ENCODE measurements at places on chromosomes 5 and 9.

DNA sequence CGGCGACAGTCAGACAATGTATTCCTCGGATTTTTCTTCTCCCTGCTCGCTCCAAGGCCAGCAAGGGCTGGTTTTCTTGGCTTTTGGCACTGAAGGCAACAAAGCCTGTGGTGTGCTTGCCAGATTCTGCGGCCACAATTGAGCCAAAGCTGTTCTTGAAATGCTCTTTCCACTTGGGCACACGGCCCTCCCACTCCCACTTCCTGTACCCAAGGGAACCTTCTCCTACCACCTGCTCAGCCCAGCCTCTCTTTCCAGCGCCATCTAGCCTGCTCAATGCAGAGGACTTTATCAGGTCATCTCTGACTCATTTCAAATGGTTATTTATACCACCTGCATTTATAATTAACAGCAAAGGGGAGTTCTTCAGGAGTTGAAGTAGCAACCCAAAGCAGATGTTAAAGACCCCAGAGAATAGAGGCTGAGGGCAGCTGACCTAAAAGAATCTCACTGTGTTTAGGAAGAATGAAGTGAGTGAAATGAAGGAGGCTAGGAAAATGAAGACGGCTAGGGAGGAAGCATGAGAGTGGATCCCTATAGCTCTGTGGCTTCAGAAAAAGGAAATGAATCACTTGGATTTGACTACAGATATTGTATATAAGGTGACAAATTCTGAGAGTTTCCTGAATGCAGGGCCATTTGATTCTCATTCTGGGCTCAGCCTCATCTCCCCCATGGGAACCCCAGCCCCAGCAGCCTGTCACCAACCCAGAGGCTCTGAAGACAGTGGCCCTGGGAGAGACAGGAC, 439.0 kb downstream of the ENC1 start:
- DNase-seq, result no peak

- DNase-seq, result no peak
These were observed 99.7 kb downstream of the SCAI start for GRCh38 chr9:125043631-125044030.

GRCh38 chr9:135544981-135545635, 818 bp upstream of the OBP2A start:
- DNase-seq, result no peak

GRCh38 chr5:157971571-157972216, 112.7 kb upstream of the CLINT1 start:
- DNase-seq, result no peak

DNA sequence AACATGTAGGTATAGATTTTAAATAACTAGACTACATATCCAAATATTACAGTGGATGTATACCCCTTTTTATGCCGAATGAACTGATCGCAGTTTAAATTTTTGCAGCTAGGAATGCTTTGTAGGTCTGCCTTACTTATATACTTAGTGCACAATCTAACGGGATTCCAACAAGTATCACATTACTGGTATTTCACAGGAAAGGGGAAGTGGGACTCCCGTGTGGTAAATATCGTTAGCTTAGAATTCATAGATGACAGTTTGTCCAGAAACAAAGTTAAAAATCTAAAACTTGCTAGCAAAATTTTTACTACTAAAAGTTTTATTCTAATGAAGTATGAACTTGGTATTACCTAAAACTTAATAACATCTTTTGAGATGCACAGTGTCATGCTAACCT, 193.5 kb upstream of the TLX3 start:
- no peak for DNase-seq

DNA sequence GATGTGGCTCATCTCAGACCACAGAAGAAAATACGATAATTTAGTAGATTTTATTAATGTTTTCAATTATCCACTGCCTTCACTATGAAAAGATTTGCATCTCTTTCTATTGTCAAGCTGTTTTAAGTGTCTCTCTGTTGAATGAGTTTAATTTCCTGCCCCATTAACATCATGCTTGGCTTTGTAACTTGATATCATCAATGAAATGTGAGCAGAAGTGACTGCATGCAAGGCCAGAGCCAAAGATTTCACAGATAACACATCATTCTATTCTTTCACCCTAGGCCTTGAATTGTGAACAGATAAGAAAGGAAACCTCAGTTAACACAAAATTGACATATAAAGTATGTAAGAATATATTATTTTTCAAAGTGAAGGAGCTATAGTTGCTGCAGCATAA, 986.4 kb upstream of the CDH18 start:
- no peak for DNase-seq

DNA sequence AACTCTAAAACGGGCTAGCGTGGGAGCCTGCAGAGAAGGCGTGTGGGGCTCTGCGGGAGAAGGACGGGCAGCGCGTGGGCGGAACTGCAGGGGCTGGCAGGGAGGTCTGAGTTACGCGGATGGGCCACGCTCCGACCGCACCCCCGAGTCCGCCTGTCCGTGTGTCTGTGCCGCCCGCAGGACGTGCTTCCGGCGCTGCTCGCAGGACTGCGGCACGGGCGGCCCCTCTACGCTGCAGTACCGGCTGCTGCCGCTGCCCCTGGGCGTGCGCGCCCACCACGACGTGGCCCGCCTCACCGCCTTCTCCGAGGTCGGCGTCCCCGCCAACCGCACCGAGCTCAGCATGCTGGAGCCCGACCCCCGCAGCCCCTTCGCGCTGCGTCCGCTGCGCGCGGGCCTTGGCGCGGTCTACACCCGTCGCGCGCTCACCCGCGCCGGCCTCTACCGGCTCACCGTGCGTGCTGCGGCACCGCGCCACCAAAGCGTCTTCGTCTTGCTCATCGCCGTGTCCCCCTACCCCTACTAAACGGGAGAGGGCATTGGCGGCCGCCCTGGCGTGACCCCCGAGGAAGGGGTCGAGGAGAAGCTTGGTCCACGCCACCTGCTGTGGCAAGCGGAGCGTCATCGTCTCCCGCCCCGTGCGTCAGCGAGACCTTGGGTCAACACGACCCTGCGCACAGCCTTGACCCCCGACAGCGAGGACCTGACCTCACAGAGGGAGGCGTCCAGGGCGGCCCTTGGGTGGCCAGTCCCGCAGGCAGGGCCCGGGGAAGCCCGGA, 11.4 kb upstream of the ASS1 start:
- DNase-seq, result no peak

DNA sequence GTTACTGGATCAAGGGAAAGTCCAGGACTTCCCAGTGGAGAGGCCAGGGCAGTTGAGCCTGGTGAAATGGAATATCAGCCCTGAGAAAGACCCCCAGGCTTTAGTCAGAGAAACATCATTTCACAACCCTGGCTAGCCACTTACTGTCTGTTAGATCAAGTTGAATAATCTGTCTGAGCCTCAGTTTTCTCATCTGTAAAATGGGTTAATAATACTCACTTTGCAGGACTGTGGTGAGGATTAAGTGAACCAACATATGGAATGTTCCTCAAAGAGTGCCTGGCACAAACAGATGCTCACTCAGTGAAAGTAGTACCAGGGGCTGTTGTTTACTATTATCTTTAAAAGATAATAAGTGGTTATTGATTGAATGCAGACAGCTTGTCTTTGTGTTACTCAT, 110.5 kb downstream of the SV2C start:
- no peak for DNase-seq

DNA sequence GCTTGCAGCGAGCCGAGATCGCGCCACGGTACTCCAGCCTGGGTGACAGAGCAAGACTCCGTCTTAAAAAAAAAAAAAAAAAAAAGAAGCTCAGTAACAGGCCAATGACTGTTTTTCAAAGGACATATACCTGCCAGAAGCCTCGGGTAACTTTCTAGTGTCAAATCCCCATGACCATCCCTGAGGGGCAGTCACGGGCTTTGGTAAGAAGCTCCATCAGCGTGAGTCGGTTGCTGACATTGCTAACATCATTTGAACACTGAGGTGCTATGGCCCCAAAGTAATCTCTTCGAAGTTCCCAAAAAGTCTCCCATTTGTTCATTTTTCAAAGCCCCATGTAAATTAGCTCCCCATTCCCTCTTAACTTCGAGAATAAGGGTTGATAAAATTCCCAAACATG, 11.6 kb downstream of the NAIP start:
- no peak for DNase-seq

Data from activated CD8-positive, alpha-beta memory T cell treated with anti-CD3 and anti-CD28 coated beads for 1 hour (primary cell).